Amygdala (tissue), 56 donors: ENCODE measurements at places on chromosomes 1 and 21.

DNA sequence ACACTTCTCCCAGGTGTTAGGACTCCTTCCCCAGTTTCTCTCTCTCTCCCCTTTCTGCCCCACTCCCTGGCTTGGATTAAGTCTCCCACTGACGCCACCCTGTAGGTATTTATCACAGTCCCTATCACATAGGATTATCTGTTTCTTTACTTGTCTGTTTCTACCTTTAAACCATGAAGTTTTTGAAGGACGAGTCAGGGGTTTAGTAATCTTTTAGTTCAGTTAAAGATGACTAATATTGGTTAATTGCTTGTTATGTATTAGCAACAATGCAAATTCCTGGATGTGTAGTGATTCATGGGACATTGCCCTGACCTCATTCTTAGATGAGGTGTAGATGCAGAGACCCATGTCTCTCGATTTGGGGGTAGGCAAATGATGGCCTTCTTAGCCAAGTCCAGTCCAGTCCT, 6.4 kb downstream of the LAMC1 start:
- no peak for DNase-seq

GRCh38 chr1:186511761-186512637, 51.1 kb upstream of the PDC start:
- no peak for DNase-seq

DNA sequence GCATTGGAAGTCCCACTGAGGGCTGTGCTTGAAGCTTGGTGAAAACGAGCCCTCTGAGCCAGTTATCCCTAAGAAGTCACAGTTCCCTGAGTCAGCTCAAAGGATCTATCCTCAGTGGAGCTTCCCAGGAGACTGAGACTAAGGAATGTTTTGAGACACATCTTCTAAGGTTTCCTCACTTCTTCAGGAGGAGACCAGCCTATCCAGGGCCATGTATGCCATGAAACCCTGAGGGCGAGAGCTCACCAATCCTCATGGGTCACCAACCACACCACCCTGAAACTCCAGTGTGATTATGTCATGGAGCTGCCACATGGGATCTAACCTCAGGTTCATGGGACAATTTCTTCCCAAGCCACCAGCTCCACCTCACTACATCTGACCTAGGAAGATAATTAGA, 7.6 kb upstream of the TIE1 start:
- DNase-seq: no peak

- no peak for DNase-seq
These were observed 68.1 kb downstream of the RPS6KA1 start for GRCh38 chr1:26597629-26598039.
